NCI-H526 (cell line): ENCODE measurements at places on chromosomes 12 and 14.

- DNase-seq, result no peak
Measured at GRCh38 chr12:43896496-43896895, 60.6 kb downstream of the TMEM117 start.

DNA sequence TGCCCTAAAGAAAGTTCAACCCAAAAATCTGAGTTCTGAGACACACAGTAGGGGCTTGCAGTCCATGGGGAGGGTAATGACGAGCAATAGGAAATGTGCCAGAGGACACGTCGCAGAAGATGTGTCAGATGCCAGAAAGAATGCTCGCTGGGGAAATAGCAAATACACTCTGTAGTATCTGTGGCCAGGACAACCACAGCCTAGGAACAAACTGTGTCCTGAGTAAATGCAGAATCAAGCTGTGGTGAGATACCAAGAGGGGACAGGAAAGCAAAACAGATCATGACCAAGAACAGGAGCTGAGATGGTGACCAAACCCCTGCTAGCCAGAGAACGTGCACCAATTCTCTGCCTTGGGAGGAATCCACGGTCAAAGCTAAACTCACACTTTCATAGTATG lies 9.1 kb downstream of the CRACR2A start:
- no peak for DNase-seq

GRCh38 chr14:79960288-79960687 lies 251.0 kb downstream of the DIO2 start:
- no peak for DNase-seq

DNA sequence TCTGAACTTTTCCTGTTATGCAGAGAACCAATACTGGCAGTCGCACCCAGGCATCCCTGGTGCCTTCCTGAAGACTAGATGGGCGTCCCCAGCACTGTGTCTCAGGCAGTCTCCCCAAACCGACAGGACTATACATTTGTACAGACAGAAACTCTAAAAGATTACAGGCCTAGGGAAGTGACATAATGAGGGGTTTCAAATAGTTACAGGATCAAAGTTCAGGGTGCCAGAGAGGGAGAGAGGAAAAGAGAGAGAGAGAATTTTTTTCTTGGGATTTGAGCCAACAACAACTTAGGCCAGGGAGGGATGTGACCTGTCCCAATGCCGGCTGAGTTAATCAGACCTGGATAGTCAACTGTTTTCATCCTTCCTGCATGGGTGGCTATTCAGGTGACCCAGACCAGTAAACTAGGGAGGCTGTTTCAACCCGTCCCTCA lies 9.3 kb upstream of the GMFB start:
- no peak for DNase-seq

DNA sequence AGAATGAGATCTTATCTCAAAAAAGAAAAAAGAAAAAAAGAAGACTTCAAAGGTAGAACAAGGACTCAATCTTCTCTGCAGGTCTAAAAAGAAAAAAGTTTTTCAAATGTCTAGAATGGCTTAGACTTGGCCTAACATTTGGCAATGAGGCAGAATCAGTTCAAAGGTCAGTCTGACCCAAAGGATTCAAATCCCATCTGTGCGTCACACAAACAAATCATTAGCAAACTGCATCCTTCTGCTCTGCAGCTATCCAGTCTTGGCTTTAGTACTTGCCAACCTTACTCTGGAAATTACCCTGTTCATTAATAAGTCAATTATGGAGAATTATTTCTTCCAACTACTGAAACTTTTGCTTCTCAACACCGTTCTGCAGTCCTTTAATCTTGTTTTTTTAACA lies 3.1 kb downstream of the YAF2 start:
- DNase-seq, result no peak
